NCI-H446 (cell line): ENCODE measurements at places on chromosomes 7 and 10.

GRCh38 chr10:21497177-21497807 lies 28.2 kb downstream of the SKIDA1 start:
- DNase-seq = peak; percentile 95

GRCh38 chr10:118800920-118801319 lies 46.1 kb upstream of the CACUL1 start:
- DNase-seq = no peak

- DNase-seq = no peak
Observed at GRCh38 chr7:101235050-101235449, 2.6 kb downstream of the CLDN15 start.

- DNase-seq = no peak
Observed at GRCh38 chr10:131038056-131038455, 273.5 kb downstream of the TCERG1L start.

DNA sequence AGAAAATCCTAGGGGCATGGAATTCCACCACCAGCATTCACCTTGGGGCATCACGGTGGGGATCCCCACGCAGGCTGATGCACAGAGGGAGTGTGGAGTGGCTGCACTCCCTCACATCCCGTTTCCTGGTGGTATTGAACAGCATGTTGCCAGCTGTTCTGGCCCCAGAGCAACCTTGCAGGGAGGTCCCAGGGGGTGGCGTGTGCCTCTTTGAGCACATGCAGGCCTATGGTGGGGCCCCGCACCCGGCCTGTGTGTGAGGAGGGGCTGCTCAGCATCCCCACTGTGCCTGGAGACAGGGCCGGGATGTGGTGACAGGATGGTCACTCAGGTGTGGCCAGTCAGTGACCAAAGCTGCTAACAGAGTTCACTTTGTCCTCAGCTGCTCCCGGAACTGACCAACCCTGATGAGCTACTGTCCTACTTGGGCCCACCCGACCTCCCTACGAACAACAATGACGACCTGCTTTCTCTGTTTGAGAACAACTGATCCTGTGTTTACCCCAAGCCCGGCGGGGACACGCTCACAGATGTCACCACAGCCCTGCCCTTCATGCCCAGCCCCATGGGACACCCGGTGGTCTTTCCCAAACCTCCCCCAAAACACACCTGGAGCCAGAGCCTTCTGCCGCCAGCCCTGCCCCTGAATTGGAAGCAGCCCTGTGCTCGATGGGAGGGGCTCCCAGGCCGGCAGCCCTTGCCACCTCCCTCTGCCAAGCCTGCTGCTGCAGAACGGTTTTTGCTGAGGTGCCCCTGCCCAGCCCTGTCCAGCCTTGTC lies 18.7 kb downstream of the ZMIZ2 start:
- DNase-seq = no peak

DNA sequence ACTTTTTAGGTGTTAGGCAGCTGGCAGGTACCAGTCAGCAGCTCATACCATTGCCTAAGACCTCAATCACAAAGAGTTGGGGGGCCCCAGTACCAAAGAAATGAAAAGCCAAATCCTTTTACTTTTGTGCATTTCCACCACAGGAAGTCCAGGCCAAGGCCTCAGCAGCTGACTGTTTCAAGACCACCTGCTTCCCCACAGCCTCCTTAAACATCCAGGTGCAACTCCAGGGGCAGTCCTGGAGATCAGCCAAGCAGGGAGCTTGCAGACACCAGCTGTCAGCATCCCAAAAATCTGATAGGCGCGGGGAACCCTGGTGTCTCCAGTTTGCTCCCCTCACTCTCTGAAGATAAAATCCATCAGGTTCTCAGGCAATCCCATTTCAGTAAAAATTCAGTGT lies 91.5 kb upstream of the EFCAB10 start:
- DNase-seq = no peak

DNA sequence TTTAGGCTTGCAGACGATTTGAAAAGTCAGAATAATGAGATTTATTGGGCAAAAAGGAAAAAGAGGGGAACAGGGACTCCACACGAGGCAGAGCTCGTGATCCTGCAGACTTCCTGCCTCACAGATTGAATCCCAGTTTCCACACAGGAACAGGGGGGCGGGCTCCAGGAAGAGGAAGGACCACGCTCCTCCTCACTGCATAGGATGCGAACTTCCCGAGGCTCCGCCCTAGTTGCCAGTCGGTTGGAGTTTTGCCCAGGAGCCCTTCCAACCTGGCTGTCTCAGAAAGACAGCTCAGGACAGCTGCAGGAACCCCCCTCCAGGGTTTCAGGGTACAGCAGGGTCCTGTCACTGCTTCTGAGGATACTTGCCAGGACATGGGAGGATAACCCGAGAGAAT lies 488.3 kb upstream of the ADARB2 start:
- DNase-seq = no peak

DNA sequence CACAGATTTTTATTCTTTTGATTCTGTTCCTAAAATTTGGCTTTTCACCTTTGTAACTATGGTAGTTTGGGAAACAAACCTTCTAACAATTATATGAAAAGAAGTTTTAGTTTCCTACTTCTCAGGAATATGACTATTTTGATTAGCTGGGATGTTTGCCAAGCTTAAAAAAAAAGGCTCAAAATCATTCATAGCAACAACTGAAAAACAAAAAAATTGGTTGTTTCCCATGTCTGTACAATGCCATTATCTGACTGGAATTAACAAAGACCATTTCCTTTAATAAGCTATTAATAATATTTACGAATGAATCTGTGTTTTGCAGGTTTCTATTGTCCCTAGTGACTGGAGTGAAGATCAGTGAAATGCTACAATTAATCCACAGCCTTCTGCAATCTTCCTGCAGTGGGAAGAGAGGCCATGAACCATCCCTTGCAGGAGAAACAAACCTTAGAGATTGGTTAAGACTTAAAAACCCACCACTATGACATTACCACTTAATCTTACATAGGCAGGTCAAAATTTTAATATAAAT lies 4.2 kb downstream of the PURB start:
- no peak for DNase-seq

DNA sequence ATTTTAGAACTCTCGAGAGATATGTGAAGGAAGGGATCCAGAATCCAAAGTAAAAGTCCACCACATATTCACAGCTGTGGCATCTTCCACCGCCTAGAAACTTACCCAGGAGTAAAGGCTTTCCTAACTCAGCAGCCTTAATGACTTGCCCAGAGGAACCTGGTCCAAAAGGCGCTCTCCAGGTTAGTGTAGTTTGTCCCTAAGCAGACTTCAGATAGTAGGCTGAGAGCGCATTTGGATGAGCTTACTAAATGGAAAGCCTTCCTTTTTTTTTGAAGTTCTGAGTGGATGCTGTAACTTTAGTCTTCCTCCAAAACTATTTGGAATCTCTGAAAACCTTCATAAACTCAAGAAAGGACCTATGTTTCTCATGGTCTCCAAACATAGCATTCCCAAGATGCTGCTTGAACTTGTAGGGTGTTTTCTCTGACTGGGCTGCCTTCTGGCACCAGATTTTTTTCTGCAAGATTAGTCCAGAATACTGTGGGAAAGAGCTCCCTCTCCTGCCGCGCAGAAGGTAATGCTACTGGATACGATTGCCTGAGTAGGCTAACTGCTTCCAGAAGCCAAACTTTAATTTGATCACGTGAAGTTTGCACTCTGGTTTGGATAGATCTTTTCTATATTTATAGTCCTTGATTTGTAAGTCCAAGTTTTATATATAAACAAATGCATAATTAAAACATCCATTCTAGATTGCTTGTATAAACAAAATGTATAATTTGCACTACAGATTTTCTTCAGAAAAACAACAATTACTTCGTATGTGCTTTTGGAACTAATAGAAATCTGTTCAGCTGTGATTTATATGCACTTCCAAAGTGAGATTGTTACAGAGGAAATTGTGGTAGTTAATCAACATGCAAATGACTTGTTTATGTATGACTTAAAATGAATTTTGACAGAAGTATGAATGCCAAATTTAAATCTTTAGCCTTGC lies 19.6 kb upstream of the GPR37 start:
- peak; percentile 67 for DNase-seq

- DNase-seq = no peak
Observed at GRCh38 chr10:36178616-36179015, 536.5 kb upstream of the FZD8 start.

DNA sequence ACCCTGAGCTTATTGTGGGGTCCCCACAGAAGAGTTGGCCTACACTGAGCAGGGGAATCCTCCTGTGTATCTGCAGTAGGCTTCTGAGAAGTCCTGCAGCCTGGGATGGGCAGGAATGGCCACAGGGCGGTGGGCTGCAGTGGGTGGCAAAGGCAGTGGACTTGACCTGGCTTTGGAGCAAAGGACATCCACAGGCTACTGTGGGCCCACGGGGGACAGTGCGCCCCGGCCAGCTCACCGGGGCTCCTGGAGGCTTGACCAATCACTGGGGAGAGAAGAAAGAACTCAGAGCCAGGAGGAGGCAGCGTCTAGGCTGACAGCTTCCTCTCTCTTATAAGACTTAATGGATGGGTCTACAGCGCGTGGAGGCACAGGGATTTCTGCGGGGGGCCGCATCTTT lies 488.8 kb upstream of the MGMT start:
- no peak for DNase-seq

DNA sequence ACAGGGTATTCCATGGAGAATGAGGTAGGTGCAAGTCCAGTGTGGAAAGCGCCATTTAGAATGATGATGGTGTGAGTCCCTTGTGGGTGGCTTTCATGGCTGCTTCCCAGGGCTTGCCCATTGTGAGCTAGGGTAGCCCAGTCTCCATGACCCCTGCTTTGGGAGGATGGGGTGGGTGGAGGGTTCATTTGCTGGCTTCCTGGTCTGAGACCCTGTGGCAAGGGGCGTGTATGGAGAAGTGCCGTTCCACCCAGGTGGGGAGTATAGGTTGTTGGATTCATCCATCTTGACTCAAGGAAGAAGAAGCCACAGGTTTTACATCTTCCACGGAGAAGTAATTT lies 27.7 kb downstream of the CCM2 start:
- DNase-seq = no peak

- DNase-seq = no peak
Observed at GRCh38 chr10:101062232-101063049, 652 bp downstream of the KAZALD1 start.

DNA sequence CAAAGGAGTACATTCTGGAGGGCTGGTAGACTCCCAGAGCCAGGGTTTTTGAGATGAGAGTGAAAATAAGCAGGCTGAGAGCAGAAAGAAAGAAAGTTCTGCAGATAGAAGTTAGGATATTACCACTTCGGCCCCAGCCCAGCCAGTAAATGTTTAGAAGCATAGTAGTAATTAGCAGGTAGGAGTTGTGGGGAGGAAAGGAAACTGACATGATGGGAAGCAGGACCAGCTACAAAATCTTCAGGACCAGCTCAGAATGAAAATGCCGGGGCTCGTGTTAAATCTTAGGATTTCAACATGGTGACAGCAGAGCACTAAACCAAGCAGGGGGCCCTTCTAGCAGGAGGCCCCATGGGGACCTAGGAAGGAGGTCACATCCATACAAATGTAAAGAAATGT lies 28.7 kb downstream of the PRSS2 start:
- no peak for DNase-seq
